Germinal center (tissue), 1 donor: ENCODE measurements at places on chromosomes 1 and 21.

DNA sequence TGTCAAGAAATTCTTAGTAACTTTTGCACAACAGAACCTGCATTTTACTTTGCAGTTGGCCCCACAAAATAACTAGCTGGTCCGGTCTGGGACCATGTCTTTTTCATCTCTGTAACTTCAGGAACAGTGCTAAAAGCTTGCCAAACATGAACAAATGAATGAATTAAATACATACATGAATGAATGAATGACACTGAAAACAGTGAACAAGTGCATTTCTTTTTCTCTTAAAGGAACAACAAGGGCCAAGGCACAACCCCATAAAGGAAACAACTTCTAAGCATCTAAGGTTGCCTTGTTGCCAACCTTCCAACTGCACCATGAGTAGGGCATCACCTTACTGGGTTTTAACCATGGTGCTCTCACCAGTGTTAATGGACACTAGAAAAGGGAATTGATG, 534.4 kb upstream of the PKN2 start:
- no peak for DNase-seq

- no peak for DNase-seq
These were observed 39.5 kb downstream of the TMEM51 start for GRCh38 chr1:15192916-15193550.

DNA sequence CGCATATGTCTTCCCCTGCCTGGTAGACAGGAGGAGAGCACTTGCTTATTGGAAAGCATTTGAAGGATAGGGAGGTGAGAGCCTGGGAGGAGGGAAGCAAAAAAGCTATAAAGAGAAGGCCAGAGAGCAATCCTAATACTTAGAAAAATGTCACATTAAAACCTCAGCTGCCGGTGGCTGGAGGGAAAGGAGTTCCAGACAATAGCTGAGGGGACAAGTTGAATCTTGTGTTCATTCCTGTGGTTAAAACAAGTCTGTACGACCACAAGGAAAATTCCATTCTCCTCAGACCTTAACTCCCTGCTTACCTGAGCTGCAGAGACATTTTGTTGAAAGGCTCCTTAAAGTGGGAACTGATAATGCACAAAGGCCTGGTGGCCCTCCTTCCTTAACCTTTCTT, 218.8 kb upstream of the CAMK1G start:
- no peak for DNase-seq

- peak; percentile 53 for DNase-seq
These were observed 24.6 kb downstream of the MIXL1 start for GRCh38 chr1:226248091-226248490.

GRCh38 chr1:18870957-18871356, 11.5 kb upstream of the TAS1R2 start:
- DNase-seq, result no peak

- DNase-seq, result no peak
These were observed 12.4 kb upstream of the BCAR3 start for GRCh38 chr1:93694039-93694438.

GRCh38 chr1:92538048-92538412, 51.3 kb upstream of the GFI1 start:
- DNase-seq, result peak; percentile 23

DNA sequence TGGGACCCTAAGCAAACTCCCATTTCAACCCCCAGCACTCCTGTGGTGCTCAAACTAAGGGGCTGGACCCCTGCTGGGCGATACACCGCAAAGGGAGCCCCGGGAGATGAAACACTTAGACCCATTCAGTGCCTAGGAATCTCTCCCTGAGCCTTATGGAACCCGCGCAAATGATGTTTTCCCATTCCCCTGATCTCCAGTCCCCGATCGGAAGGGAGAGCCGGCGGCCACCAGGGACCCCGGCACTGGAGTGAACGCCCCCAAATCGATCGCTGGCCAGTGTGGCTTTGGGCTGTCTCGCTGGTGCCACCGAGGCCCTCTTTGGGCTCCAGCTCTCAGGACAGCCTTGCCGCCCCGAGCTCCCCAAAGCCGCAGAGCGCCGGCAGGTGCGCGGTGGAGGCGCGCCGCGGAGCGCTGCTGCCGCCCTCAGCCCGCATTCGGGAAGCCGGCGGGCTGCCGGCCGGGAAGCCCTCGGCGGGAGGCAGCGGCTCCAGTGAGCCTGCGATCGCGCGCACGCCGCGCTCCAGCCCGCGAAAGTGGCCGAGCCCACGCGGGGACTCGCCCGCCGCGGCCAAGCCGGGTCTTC, 1.1 kb downstream of the PLXNA2 start:
- DNase-seq, result peak; percentile 16
